Iris pigment epithelial cell (primary cell): ENCODE measurements at places on chromosomes 2 and 18.

- DNase-seq, result no peak
These were observed 427.7 kb downstream of the CDH2 start for GRCh38 chr18:27749194-27749593.

DNA sequence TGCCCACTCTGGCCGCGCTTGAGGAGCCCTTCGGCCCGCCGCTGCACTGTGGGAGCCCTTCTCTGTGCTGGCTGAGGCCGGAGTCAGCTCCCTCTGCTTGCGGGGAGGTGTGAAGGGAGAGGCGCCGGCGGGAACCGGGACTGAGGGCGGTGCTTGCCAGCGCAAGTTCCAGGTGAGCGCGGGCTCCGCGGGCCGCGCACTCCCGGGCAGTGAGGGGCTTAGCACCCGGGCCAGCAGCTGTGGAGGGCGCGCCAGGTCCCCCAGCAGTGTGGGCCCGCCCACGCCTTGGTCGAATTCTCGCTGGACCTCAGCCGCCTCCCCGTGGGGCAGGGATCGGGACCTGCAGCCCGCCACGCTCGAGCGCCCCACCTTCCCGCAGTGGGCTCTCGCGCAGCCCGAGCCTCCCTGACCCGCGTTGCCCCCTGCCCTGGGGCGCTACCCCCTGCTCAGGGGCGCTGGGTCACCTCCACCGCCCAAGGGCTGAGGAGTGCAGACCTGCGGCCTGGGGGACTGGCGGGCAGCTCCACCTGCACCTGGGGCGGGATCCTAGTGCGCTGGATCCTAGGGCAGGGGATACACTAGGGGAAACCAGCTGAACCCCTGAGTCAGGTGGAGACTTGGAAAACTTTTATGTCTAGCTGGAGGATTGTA, 97.3 kb downstream of the CD8B2 start:
- no peak for DNase-seq

DNA sequence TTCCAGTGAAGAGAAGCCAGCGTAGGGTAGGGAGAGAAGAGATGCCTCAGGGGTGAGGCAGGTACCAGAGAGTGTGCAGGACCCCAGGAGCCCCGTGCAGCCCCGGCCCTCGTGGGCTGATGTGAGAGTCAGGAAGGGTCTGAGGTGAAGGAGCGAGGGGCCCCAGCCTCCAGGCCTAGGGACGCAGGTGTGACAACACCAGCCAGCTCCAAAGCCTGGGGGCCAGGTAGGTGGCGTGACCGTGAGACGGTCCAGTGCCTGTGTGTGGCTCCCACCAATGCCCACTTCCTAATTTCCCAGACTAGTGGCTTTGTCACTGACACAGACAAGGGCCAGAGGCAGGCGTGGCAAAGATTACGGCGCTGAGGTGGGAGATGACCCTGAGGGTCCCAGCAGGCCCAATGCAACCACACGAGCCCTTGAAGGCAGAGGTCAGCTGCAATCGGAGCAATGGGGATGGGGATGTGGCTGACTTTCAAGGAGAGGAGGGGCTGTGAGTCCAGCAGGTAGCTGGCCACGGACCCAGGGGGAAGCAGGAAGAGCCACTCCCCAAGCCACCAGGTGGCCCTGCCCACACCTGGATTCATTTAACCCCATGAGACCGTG, 86.0 kb upstream of the SNTG2 start:
- no peak for DNase-seq

GRCh38 chr2:151325581-151326095, 31.8 kb upstream of the TNFAIP6 start:
- DNase-seq, result no peak

DNA sequence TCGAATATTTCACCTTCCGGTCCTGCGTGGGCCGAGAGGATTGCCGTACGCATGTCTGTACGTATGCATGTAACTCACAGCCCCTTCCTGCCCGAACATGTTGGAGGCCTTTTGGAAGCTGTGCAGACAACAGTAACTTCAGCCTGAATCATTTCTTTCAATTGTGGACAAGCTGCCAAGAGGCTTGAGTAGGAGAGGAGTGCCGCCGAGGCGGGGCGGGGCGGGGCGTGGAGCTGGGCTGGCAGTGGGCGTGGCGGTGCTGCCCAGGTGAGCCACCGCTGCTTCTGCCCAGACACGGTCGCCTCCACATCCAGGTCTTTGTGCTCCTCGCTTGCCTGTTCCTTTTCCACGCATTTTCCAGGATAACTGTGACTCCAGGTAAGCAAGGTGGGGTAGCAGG, at the start of gene SERPINB5:
Gene SERPINB5, plus strand, starts transcription at position 291 of the 400 bp plus-strand sequence. CDS start 7,471 bp downstream, outside the sequence.
- DNase-seq, result no peak

DNA sequence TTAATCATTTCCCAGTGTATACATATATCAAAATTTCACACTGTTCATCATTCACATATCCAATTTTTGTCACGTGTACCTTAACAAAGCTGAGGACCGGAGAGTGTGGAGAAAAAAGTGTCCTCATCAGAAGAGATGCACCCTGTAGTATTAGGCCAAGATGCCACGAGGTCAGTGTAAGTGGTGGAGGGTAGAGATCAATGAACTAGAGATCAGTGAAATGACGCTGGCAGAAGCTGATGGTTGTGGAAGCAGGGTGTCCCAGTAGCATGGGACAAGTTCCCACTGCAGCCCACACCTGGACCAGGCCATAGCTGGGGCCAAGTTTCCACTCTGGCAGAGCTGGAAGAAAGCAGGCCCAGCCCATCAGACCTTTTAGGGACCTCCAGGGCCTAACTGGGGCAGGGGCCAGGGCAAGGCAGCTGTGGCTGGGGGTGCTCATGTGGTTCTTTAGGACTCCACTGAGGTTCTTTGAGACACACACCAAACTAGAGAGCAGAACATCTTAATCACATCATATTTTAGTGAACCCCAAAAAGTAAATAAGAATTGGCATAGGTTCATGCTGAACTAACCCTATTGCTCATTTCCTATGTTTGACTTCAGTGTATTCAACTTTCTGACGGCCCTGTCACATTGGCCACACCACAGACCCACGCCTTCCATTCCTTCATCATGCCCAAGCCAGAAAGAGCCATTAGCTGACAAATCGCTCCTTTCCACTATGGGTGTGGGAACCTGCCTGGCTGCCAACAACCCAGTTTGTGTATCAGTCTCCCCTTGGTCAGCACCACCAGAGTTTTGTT, 21.6 kb upstream of the GPR55 start:
- no peak for DNase-seq

- DNase-seq, result no peak
These were observed 144.8 kb upstream of the MAP3K20 start for GRCh38 chr2:172930871-172931255.

GRCh38 chr18:79200546-79201268, 131.5 kb downstream of the ATP9B start:
- DNase-seq, result peak; percentile 18

DNA sequence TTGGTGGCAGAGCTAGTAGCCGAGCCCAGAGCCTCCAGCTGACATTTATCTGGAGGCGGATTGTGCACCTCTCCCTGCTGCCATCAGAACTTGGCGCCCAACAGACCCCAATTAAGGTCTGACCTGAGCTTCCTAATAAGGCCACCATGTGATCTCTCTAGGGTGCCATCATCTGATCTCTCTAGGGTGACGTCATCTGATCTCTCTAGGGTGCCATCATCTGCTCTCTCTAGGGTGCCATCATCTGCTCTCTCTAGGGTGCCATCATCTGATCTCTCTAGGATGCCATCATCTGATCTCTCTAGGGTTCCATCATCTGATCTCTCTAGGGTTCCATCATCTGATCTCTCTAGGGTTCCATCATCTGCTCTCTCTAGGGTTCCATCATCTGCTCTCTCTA, 6.2 kb downstream of the KCNF1 start:
- DNase-seq, result no peak

DNA sequence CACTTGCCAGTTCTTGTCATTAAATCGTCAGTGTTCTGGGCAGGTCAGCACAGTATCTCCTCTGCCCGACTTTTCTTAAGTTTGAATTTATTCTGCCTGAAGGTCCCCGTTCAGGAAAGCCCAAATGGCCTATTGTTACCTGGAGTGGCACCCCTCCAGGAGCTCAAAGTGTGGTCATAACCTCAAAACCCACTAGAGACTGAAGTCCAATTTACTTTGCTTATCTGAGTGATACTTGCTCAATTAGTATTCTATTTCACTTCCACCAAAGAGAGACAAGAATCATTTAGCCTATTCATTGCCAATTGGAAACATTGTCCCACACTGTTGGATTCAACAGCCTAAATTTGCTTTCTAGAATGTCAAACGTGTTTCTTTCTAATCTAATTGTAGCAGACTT, 375.3 kb downstream of the LNPK start:
- no peak for DNase-seq

GRCh38 chr2:228253752-228254151, 72.3 kb upstream of the SPHKAP start:
- no peak for DNase-seq

DNA sequence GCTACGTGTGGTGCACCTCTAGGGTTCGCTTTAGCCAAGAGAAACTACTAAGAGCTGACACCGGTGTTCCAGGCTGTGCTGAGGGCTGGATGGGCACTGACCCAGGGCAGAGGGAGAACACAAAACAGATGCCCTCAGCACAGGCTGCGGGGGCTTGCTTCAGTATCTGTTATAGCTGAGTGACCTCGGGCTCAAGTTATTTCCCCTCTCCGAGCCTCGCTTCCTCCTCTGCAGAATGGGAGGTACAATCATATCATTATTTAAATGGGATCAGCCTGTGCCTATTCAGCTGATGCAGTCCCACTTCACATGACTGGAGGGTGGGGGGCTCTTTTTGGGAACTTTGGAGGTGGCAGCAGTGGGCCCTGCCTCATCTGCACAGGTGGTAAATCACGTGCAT, 156.1 kb upstream of the APCDD1 start:
- no peak for DNase-seq

DNA sequence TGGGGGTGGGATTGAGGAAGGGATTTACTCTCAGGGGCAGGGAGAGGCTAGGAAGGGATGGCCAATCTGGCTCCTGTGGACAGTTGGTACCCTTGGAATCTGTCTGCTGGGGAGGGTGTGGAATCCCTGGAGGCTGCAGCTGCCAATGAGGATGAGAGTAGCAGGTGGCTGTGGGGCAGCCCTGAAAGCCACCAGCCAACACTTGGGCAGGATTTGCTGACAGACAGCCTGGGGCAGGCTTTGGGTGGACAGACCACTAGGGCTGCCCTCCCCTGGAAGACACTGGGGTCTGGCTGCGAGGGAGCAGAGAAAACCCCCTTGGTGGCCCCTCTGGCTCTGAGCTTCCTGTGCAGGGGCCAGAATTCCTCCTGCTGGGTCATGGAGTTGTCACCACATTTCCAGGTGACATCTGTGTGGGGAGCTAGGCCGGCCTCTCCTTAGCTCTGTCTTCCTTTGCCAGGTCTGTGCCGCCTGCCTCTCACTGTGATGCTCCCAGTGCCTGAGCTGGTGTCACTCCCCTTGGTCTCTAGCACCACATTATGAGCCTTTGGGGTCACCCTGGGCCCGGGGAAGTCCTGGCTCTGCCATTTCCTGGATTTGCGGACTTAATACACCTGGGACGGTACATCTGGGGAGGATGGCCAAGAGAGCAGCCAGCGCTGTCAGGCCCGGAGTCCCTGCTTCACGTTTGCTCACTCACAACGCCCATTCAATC, 13.4 kb upstream of the ARHGEF4 start:
- no peak for DNase-seq

- DNase-seq, result no peak
These were observed 64.5 kb downstream of the ATP9B start for GRCh38 chr18:79133724-79134123.

DNA sequence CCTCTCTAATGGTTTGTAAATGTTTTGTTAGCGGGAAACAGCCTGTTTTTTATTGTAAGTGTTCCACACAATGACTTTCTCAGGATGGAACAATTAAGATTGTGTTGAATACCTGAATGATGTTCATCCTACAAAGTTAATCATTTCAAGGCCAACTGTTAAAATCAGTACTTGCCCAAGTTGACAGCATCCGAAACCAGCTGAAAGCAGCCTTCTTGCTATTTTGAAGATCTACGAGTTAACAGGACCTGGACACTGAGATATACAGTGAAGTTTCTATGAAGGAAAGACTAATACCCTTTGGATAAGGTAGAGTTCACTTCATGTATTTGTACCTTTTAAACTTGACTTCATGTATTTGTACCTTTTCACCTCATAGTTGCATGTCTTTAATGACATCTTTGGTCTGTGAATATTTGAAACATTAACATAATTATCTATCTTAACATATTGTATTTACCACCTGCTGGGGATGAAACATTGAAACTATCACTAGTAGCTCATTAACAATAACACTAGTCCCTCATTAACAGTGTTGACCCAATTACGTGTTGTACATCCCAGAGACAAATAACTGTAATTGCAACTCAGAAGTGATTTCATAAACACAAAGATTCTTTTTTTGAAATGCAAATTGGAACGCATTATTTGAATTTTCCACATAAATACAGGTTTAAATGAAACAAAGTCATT, 556.0 kb upstream of the MEX3C start:
- DNase-seq, result no peak

GRCh38 chr2:194166818-194167217, 1490.2 kb upstream of the SLC39A10 start:
- peak; percentile 45 for DNase-seq

- DNase-seq, result peak; percentile 35
These were observed 28.2 kb downstream of the BCL2L11 start for GRCh38 chr2:111148925-111149324.

GRCh38 chr2:111667542-111668273, 216.3 kb downstream of the ANAPC1 start:
- DNase-seq, result peak; percentile 73

- peak; percentile 99 for DNase-seq
These were observed 40.2 kb upstream of the GMCL1 start for GRCh38 chr2:69789175-69789721.

DNA sequence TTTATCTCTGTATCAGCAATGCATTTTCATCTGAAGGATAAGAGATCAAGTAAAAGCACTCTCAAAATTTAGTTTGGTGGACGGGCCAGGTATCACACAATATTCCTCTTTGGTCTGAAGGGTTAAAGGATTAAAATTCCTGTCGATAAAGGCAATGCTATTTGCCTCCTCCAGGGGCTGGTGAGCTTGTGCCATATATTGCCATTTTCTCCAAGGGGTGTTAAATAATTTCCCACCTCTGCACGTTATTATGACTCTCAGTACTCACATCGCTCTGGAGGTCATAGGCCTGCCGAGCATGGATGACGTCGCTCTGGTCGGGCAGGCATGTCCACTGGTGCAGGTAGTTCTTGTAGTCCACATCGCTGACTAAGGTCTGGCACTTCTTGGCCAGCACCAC, 94.2 kb downstream of the NEB start:
- DNase-seq, result no peak

GRCh38 chr18:6406910-6407470, 7.7 kb downstream of the L3MBTL4 start:
- DNase-seq, result no peak

DNA sequence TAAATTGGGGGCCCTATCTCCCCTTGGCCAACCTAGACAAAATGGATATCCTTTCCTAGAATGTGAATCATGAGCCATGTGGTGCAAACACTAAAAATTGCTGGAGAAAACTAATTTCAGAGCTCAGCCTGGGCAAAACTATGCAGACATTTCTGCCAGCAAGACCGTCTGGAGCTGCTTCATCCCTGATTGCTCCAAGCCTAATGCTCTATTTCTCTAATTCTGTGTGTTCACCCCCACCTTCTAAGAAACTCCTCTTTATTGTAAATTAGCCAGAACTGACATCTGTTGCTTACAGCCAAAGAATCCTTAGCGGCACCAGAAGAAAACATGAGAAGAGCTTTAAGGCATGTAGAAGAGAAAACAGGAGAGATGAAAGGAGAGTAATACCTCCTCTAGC, 337.7 kb upstream of the CHAC2 start:
- no peak for DNase-seq
